ENCODE measurements at places on chromosomes 13 and 19. TPM values are rescaled to one million over a fixed set of nuclear protein-coding genes. Genes with fewer than 3 reads are reported as not detected.

The SLC10A2 gene
- total RNA-seq = not detected

The ZNF560 gene
- total RNA-seq = not detected

The GNG8 gene
- total RNA-seq = not detected

GRCh38 chr13:21297447-21297846 lies 121.0 kb downstream of the MRPL57 start:
- no peak overlapping the region for H3K27ac ChIP-seq
- no peaks in the 10 kb centered on the region for H3K27me3 ChIP-seq
- no peak overlapping the region for H3K4me3 ChIP-seq
- no peak for DNase-seq
- peaks cover 6% of the 10 kb centered on the region for H3K4me1 ChIP-seq
- no peaks in the 10 kb centered on the region for H3K36me3 ChIP-seq

DNA sequence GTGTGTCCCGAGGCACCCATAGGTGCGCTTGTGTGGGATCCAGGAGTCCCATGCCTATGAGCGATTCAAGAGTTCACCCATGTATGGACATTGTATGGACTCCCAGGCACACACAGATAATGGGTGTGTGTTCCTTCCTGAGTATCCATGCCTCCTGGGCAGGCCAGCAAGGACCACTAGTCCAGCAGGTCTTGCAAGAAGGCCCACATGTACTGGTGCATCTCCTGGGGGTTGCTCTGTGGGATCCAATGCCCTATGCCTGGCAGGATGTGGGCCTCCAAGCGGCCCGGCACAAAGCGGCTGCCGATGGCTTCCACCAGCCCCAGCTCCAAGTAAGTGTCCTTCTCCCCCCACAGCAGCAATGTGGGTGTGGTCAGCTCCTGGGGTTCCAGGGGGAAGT lies 5.0 kb downstream of the EPHX3 start:
- no peaks in the 10 kb centered on the region for H3K27me3 ChIP-seq
- H3K36me3 ChIP-seq = no peaks in the 10 kb centered on the region
- no peak overlapping the region for H3K4me3 ChIP-seq
- peaks cover 7% of the 10 kb centered on the region for H3K4me1 ChIP-seq
- H3K27ac ChIP-seq = no peak overlapping the region
- no peak for DNase-seq

All from lung (tissue), 17 donors.